Activated CD4-positive, CD25-positive, alpha-beta regulatory T cell treated with anti-CD3 and anti-CD28 coated beads, Interleukin-2, amount 50 U/mL, for 24 hours (primary cell): ENCODE measurements at places on chromosomes 5 and 9.
A peak's percentile ranks its signal among the peaks of the same experiment; 100 is the strongest.

GRCh38 chr9:96109680-96110351, 192.2 kb downstream of the HSD17B3 start:
- ATAC-seq, result no peak

DNA sequence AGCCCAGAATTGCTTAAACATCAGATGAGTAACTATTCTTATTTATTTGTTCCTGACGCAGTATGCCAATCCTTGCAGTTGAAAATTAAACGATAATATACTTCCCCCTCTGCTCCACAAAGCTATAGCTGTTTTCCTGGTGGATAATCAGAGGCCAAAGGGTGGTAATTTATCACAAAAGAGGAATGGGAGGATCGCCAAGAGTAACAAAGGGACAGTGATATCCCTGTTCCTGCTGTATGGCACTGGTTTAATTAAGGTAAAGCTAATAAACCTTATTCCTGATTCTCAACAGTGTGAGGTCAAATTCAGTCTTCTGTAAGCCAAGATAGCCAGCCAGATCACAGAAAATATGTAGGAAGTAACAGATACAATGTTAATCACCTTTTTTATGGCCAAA, 33.4 kb upstream of the PTGER4 start:
- ATAC-seq, result no peak

GRCh38 chr5:133663397-133664054, 51.2 kb upstream of the FSTL4 start:
- ATAC-seq, result no peak

DNA sequence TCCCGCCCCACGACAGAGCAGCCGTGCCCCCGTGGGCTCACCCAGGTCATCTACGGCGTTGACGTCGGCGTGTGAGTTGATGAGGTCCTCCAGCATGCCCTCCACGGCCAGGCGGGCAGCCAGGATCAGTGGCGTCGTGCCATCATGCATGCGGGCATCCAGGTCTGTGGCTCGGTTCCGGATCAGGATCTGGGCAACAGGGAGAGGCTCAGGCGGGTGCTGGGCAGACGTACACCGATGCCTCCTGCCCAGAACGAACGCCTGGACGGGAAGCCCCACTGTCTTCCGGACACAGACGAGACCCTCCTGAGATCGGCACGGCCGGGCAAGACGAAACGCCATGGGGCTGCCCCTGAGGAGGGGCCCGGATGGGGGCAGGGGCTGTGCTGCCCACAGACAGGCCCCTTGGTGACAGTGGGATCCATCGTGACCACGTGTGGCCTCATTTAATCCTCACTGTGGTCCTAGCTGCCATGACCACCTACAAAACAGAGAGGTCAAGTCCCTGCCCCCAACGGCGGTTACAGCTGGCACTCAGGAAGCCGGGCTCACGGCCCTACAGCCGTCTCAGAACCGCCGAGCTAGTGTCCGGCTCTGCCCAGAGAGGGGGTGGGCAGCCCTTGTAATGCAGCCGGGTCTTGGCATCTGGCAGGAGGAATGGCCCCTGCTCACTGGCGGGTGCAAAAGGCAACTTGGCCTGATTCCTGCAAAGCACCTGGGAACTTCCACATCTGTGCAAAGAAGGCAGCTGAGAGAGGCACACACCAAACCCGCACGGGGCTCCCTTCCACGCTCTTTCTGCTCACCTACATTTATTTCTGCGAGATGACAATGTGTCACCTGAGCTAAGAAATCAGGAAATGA, 16.5 kb upstream of the SEC16A start:
- no peak for ATAC-seq

GRCh38 chr5:59036274-59036961, 453.5 kb downstream of the RAB3C start:
- ATAC-seq, result no peak

GRCh38 chr9:101705135-101705661, 33.2 kb downstream of the GRIN3A start:
- ATAC-seq, result peak; percentile 78

GRCh38 chr5:38404667-38405276, 146.4 kb downstream of the EGFLAM start:
- no peak for ATAC-seq

- no peak for ATAC-seq
Measured at GRCh38 chr9:73042155-73042554, 89.3 kb upstream of the ALDH1A1 start.

- no peak for ATAC-seq
Measured at GRCh38 chr9:129483415-129484351, 137.2 kb downstream of the C9orf50 start.

DNA sequence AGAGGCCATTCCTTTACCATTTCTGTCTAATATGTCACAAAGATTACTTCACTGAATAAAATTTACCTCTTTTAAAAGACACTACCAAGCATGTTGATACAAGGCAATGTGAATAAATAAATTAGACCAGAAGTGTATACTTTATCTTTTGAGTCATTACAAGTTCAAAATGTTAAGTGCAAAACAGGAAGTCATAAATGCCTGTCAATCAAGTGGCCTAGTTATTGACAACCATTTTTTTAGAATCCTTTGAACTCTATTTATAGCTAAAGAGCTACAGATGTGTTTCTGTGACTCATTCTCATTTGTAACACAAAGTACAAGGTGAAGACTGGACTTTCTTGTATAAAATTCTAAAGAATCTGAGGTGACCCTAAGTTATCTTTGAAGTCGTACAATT, 602.7 kb upstream of the SEMA6A start:
- ATAC-seq, result no peak

- no peak for ATAC-seq
Measured at GRCh38 chr9:89313842-89314241, 2.8 kb downstream of the CKS2 start.

DNA sequence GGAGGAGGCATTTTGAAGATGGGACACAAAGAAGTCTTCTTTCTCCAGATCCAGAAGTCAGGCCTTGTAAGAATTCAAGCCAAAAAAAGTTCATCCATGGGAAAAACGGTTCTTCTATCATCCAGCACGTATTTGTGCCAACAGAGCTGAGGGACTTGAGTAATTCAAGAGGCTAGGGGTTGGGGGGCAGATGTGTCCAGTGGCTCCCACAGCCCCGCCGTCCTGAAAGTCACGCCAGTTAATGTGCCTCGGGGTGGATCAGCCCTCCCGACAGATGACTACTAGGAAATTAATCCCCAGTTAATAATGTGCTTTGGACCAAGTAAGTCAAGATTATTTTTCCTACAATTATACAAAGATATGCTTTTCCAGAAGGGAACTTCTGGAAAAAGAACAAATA, 23.4 kb downstream of the NREP start:
- ATAC-seq, result no peak

DNA sequence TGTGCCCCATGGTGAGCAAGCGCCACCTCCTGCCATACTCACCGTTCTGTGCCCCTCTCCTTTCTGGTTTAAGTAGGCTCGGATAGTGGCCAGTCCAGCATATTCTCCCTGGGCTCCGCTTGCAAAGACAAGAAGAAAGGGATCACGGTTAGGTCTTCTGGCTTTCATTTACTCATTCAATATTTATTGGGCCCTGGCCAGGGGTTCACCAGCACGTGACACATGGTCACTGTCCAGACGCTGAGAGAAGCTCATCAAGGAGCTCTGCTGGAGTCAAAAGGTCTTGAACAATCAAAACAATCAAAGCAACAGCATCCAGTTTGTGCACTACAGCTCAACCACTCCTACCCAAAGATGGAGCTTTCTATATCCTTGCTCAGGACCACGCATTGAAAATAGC, 80.2 kb downstream of the GLDC start:
- ATAC-seq, result no peak

DNA sequence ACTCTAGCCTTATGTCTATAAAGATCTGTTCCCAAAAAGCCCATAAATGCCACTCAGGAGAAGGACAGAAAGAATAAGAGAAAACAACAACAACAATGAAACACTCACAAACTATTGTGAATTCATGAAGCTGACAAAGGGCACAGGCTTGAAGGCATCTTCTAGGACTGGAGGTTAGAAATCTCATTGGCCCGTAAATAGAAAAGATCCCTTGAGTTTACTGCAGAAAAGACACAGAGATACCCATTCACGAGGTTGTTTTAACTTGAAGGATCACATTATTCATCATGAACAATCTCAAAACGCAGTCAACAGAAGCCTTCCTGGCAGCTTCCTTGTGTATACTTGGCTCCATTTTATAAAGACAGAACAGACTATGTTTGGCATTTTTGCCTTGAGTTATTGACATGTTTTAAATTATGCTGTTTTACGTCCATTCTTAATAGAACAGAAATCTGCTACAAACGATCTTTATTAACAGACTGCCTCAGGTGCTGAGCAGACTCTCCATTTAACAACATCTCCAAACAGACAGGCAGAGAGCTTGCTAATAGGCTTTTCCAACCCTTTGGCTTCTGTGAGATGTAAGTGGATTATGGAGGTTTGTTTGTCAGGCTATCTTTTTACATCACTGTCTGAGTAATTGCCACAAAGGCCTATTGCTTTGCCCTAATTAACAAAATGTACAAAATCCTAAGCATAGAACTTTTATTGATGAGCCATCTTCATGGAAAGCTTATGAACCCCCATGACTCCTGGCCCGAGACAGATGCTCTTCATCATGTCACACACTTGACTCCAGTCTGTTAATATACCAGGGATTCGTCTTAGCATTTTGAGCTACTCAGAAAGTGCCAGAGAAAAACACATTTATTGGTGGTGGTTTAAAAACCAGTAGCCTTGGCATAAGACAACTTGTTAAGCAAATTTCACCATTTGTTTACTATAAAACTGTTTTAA, 735.3 kb upstream of the ZNF608 start:
- ATAC-seq, result no peak

DNA sequence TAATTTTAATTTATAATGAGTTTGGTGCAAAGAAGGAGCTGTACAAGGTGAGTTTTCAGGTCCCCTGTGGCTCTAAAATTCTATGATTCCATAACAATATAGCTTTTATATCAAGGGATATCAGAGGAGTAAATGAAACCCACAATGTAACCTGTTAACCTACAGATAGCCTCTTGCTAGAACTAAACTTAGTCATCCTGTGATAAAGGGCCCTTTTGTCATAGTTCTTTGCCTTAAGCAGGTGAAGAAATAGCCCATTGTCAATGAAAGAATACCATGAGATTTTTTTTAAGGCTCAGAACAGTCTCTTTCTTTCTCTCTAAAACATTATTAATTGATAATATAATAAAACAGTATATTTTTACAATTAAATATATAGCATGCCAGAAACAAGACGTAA, 127.8 kb downstream of the NFIB start:
- ATAC-seq, result no peak

- ATAC-seq, result peak; percentile 76
Measured at GRCh38 chr5:66553916-66554575, 42.1 kb upstream of the MAST4 start.

- no peak for ATAC-seq
Measured at GRCh38 chr5:132056610-132057497, 3.6 kb upstream of the IL3 start.

GRCh38 chr5:23528677-23529076, 21.3 kb downstream of the PRDM9 start:
- no peak for ATAC-seq

DNA sequence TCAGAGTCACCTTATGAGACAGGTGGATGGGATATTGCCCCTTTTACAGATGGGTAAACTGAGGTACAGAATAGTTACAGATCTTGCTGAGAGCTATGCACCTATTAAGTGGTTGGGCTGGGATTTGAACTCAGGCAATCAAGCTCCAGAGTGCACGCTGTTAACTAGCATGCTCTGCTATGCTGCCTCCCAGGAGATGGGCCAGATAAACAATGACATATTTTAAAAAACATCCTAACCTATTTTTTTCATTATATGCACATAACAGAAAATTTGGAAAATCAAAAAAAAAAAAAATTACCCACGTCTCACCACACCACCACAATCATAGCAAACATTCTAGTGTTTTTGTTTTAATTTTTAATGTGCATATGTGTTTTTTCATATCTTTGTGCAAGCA, 123.4 kb upstream of the STC2 start:
- ATAC-seq, result no peak

DNA sequence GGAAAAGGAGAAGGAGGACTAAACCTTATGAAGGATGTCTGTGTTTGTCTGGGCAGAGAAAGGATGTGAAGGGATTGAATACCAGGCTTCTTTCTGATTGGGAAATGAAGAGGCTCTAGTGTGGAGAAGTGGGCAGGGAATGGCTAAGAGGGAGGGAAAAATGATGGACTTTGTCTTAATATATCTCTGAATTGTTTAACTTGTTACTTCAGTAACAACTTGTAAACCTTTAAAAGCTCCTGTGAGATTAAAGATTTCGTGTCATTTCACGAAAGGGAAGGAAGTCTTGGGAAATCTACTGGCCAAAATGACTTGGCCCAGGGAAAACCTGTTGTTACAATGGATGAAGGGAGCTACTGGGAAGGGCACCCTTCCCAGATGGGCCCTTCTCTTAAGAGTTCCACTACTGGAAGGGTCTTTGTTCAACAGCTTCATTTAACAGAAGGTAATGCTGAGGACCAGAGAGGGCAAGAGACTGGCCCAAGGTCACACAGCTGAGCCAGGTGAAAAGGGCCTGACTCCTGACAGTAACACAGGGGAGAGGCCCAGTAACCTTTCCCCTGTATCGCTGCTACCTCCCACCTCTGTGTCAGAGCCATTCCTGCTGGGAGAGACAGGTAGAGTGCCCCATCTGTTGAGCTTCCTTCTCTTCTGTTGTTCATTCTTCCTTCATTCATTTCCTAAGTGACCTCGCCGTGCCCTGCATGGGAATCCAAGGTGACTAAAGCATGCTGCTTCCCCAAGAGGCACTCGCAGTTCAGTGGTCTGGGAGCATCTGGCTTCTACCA, 5.1 kb upstream of the TCOF1 start:
- no peak for ATAC-seq

GRCh38 chr5:149683964-149684363, 46.1 kb upstream of the PPARGC1B start:
- no peak for ATAC-seq

DNA sequence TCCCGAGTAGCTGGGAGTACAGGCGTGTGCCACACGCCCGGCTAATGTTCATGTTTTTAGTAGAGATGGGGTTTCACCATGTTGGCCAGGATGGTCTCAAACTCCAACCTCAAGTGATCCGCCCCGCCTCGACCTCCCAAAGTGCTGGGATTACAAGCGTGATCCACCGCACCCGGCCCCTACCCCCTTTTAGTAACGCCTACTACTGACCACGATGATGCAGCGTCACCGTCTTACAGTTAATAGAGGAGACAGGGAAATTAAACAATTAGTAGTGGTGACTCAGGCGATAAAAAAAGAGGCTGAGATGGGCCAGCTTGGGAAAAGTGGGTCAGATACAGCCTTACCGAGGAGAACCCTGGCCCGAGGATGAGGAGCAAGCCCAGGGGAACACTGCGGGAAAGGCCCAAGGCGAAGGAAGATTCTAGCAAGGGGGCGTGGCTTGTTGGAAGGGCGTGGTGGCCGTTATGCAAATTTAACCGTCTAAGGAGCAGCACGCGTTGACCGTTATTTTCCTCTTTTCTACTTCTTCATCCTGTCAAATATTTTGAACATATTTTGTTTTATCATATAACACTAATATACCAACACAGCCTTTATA, 1.6 kb upstream of the SETX start:
- ATAC-seq, result no peak

DNA sequence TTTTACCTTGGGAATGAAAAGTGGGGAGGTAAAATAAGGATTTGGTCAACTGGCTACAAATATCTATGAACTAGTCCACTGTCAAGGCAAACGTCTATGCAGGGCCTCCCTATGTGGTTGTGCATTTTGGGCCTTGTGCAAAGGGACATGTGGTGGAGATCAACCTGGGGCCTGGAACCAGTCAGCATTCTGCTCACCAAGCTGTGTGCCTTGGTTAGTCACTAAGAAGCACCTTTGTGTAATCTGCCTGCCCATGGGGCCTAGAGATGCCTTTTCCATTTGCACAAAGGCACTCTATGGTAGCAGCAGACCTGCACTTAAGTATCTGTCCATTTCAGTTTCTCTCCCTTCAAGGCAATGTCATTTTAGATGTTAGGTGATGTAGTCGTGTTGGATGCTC, 184.0 kb downstream of the GNAQ start:
- no peak for ATAC-seq

- no peak for ATAC-seq
Measured at GRCh38 chr5:148730270-148730669, 75.9 kb upstream of the HTR4 start.
